M059J (cell line): ENCODE measurements at places on chromosomes 3 and 15.
A peak's percentile ranks its signal among the peaks of the same experiment; 100 is the strongest.

GRCh38 chr3:14285548-14285925, 106.9 kb downstream of the LSM3 start:
- no peak for DNase-seq

GRCh38 chr3:35305406-35305805, 333.9 kb upstream of the ARPP21 start:
- no peak for DNase-seq

DNA sequence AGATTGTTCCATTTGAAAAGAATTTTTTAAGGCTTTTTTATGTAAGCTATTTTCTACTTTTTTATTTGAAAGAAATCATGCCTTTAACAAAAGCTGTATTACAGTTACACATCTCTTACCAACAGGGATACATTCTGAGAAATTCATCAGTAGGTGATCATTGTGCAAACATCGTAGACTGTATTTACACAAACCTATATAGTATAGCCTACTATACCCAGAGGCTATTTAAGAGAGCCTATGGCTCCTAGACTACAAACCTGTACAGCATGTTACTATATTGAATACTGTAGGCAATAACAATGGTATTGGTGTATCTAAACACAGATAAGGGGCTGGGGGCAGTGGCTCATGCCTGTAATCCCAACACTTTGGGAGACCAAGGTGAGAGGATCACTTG, 43.1 kb downstream of the PEAK1 start:
- DNase-seq, result no peak

- no peak for DNase-seq
Observed at GRCh38 chr3:39191773-39192172, 622 bp downstream of the XIRP1 start.

- no peak for DNase-seq
Observed at GRCh38 chr3:89787485-89787884, 680.1 kb downstream of the EPHA3 start.

DNA sequence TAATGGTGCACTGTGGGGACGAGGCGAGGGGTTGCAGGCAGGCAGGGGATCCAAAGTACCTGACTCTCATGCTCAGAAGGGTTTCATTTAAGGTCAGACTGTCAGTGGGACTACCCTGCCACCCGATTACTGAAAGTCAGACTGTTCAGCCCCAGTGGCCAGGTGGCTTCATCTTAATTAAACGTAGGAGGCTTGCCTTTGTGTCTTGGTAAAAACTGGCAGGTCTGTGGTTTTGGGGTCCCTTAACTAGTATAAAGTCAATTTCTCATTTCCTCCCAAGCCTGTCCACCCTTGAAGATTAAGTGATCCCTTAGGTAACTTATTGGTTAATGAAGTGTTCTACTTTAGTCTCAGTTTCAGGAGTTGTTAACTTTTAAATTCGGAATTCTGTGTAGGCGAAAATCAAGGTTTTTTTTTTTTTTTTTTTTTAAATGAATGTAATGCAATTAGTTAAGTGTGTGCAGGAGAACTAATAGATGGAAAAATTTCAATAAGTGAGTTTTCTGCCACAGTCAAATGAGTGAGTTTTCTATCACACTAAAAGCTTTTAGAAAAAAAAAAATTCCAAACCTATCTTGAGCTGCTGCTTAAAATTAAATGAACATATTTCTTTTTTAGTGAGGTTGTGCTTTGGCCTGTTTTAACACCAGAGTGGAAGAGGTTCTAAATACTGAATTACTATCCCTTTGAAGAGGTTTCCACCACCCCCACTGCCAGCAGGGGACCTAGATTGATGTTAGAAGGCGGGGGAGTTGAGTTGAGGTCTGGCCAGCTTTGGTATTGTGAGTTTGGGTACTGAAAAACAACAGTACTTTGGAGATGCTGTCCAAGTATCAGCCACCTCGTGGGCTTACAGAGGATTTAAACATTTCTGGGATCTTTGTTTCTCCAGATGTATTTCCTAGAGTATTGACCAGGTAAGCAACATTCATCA, 15.2 kb downstream of the ITPR1 start:
- no peak for DNase-seq

- DNase-seq, result no peak
Observed at GRCh38 chr3:149800693-149801092, 8.3 kb upstream of the ANKUB1 start.

GRCh38 chr15:57333487-57333886, 42.8 kb upstream of the CGNL1 start:
- DNase-seq, result peak; percentile 61

DNA sequence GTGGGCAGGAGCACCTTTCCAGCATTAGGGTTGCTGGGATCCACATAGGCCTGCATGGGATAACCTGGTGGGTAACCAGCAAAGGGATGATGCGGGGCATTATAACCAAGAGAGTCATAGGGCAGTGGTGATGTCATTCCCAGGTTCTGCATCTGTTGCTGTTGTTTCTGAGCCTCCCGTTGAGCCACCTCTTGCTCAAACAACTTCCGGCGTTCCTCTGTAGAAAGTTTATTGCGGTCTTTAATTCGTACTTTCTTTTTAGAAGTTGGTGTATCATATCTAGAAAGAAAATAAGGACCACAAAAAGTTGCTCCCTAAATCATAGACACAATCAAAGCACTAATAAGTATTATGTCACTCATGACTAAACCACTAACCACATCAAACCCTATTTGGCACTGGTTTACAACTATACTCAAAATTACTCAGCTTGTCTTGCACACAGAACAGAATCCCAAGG, 77.8 kb downstream of the NBEAL2 start:
- DNase-seq, result peak; percentile 44

DNA sequence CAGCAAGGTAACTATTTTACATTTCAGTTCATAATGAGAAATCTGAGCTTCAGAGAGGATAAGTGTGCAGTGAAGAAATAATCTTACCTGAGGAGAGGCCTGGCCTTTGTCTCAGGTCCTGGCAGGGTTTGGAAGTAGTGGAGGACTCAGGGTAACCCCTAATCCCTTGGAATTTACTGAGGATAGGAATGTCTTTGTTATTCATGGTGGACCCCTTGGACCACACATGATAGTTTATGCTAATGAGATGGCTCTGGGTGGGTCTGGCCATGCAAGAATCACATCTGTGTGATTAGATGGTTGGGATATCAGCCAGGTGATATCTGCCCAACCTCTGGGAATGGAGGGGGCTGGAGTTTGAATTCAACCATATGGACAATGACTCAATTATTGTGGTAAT, 65.0 kb upstream of the DAZL start:
- DNase-seq, result no peak

- DNase-seq, result peak; percentile 62
Observed at GRCh38 chr3:22263042-22263441, 512.0 kb upstream of the ZNF385D start.
